ENCODE measurements at places on chromosomes 3 and 15.

DNA sequence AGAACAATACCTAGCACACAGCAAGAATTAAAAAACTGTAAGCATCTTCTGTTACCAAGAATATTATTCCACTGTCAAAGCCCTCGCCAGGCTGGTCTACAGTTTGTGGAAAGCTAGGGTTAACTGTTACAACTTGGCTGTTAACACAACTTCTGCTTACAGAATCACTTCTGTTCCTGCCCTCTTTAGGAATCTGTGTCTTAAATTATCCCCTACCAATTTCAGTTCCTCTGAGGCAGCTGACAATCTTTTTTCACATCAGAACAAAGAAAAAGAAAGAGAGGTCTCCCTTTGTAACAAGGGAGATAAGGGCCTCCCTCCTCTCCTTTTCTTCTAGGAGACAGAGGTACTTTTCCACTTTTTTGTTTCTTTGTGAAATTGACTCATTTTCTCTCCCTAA lies 188.9 kb downstream of the FMN1 start:
- no peaks in the 10 kb centered on the region for H3K27me3 ChIP-seq
- no peaks in the 10 kb centered on the region for H3K4me1 ChIP-seq
- no peak overlapping the region for H3K4me3 ChIP-seq
- no peak overlapping the region for H3K27ac ChIP-seq
- no peak for DNase-seq
- H3K36me3 ChIP-seq, result no peaks in the 10 kb centered on the region

DNA sequence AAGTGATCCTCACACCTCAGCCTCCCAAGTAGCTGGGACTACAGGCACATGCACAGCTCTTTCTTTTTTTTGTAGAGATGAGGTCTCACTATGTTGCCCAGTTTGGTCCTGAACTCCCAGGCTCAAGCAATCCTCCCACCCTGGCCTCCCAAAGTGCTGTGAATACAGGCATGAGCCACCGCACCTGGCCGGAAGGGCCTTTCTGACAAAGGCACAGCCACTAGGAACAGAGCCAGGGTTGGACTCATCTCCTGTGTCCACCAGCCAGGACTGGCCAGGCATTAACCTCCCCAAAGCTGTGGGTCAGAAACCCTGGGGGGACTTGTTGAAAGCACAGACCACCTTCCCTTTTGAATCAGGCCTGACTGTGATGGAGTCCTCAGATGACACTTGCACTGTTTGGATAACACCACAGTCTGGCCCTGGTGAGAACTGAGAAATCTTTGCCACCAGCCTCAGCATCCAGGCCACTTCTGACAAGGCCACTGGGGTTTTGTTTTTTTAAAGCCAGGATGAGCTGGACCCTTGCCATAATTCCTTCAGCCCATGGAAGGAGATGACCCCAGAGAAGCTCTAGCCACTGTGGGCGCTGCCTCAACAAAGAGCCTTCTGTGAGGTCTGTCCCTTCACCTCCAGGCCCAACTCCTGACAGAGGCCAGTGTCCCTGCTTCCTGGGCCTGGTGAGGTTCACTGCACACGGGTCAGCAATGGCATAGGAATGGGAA lies 4.8 kb downstream of the TKT start:
- peaks cover 56% of the 10 kb centered on the region for H3K4me1 ChIP-seq
- H3K27me3 ChIP-seq, result no peaks in the 10 kb centered on the region
- peaks cover 6% of the 10 kb centered on the region for H3K36me3 ChIP-seq
- H3K27ac ChIP-seq, result peak overlapping the region; percentile 45

DNA sequence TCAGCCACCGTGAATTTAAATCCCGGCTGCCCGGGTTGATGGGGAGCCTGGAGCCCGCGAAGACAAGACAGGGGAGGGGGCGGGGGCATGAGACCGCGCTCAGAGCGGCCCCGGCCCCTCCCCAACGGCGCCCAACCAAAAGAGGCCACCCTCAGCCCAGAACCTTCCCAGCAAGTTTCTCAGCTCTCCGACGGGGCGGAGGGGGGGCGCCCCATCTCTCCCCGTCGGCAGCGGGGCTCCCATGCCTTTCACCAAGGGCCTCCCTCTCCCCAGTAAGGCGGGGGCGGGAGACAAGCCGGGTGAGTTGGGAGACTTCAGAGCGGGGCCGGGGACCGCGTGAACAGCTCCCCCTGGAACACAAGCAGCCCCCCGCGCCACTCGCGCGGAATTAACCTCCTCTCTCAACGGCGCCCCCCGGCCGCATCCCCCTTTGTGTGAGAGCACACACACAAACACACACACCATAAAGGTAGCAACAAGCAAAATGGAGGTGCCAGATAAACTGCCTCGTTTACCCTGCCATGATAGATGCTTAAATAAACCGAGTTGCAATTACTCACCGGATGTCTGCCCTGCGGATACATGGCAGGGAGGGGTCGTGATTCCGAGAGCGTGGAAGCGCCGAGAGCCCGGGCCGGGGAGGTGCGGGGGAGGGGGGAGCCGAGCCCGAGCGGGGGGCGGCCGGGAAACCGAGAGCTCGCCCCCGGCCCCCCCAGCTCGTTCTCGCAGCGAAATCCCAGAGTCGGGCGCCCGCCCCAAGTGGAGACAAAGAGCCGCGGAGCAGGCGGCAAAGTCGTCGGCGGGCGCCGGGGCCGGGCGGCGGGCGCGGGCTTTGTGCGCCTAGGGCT lies 1.3 kb downstream of the TLE3 start:
- peak overlapping the region; percentile 86 for H3K27ac ChIP-seq
- peak; percentile 69 for DNase-seq

GRCh38 chr3:121749276-121750086 lies at the start of gene GOLGB1:
Gene GOLGB1, minus strand, starts transcription at chr3:121749741. Its CDS starts 18,770 bp downstream, at chr3:121730971.
- peak within 1 kb of the TSS; percentile 57 for H3K27ac ChIP-seq
- peak; percentile 99 for DNase-seq
- H3K27me3 ChIP-seq, result no peaks in the 10 kb centered on the region

- peaks cover 7% of the 10 kb centered on the region for H3K4me1 ChIP-seq
- no peak overlapping the region for H3K27ac ChIP-seq
- no peak overlapping the region for H3K4me3 ChIP-seq
- peak; percentile 69 for DNase-seq
- H3K36me3 ChIP-seq, result no peaks in the 10 kb centered on the region
- no peaks in the 10 kb centered on the region for H3K27me3 ChIP-seq
Observed at GRCh38 chr3:172717493-172718088, 6.7 kb upstream of the NCEH1 start.

DNA sequence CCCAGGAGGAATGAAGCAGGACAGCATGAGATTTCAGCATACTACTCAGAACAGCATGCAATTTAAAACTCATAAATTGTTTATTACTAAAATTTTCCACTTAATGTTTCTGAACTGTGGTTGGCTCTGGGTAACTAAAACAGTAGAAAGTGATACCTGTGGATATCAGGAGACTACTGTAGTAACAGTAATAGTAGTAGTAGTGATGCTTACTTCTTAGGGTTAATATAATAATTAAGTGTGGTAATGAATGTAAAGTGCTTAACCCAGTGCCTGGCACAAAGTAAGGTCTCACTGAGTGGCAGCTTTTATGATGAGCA lies 117.3 kb downstream of the NR1I2 start:
- no peaks in the 10 kb centered on the region for H3K27me3 ChIP-seq
- H3K36me3 ChIP-seq, result peaks cover 18% of the 10 kb centered on the region
- DNase-seq, result no peak
- no peak overlapping the region for H3K27ac ChIP-seq
- H3K4me1 ChIP-seq, result peaks cover 7% of the 10 kb centered on the region
- H3K4me3 ChIP-seq, result no peak overlapping the region

Data from Karpas-422 (cell line).